ENCODE measurements at places on chromosomes 7 and 10. TPM values are rescaled to one million over a fixed set of nuclear protein-coding genes. Genes with fewer than 3 reads are reported as not detected.
A peak's percentile ranks its signal among the peaks of the same experiment; 100 is the strongest.

- DNase-seq, result no peak
These were observed 147.2 kb downstream of the SFMBT2 start for GRCh38 chr10:7263616-7264015.

DNA sequence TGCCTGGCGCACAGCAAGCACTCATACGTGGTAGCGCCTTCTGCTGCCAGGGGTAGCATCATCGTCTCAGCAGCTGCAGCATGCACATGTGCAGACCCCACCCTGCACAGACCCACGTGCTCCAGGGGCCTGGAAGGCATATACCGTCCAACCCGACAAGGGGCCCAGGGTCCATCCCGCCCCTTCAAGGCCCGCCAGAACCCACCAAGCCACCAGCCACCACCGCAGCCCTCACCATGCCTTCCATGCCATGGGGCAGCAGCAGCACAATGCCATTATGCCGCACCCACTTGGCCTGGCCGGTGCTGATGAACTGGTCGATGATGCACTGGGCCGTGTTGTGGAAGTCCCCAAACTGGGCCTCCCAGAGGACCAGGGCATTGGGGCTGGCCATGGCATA, 22.7 kb downstream of the OGDHL start:
- peak; percentile 55 for DNase-seq

DNA sequence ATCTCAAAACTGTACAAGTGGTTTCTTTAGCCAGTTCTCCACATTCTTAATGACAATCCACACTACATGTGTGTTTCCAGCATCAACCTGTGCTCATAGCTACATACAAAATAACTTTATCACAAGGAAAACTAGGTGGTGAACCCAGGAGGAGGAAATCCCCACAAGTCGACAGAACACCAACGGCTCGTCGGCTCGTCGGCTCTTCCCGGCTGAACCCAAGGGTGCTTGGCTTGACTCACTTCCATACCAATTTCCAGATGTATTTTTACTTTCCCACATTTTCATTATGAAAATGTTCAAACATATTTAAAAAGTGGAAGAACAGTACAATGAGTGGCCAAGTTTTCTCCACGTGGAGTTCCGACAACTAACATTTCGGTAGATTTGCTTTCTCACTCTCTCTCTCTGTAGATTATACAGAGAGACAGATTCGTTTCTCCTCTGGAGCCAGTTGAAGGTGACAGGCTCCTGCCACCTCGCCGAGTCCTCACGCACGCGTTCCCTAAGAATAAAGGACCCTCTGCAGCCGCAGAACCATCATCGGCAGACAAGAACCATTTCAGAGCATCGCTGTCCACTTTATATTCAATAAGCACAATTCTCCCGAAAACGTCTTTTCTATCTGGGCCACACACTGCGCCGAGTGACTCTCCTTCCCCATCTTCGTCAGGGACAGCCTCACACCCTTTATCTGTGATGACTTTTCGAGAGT, 53.3 kb downstream of the DIP2C start:
- no peak for DNase-seq

Gene CLDN4
- 150 TPM for total RNA-seq

Gene CYP26C1
- total RNA-seq, result 0.14 TPM

Gene NFKB2
- 22.6 TPM for total RNA-seq

Gene ADAM8
- total RNA-seq, result 9.8 TPM

Measured in pancreas (tissue), 10 donors.